Stimulated activated naive CD8-positive, alpha-beta T cell treated with anti-CD3 and anti-CD28 coated beads, Interleukin-15, Interleukin-2, amounts not matched to agents 100 U/mL and 50 U/mL, for 24 hours (primary cell): ENCODE measurements at places on chromosomes 6 and 20.

DNA sequence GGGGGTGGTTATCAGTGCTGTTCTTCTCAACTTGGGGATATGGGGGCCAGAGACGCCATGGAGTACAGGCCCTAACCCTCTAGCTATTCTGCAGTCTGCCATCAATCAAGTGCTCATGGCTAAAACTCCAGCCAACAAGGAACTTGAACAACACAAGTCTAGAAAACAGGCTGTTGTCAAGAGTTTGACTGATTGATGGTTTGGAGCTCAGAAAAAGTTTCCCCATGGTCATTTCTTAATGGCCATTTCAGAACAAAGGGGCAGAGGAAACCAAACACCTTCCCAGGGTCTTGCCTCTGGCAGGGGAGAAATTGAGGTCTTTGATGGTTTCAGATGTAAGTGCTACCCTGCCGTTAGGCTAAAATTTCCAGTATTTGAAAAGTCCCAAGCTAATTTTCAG is 15.1 kb downstream of the PCK1 start:
- no peak for DNase-seq

DNA sequence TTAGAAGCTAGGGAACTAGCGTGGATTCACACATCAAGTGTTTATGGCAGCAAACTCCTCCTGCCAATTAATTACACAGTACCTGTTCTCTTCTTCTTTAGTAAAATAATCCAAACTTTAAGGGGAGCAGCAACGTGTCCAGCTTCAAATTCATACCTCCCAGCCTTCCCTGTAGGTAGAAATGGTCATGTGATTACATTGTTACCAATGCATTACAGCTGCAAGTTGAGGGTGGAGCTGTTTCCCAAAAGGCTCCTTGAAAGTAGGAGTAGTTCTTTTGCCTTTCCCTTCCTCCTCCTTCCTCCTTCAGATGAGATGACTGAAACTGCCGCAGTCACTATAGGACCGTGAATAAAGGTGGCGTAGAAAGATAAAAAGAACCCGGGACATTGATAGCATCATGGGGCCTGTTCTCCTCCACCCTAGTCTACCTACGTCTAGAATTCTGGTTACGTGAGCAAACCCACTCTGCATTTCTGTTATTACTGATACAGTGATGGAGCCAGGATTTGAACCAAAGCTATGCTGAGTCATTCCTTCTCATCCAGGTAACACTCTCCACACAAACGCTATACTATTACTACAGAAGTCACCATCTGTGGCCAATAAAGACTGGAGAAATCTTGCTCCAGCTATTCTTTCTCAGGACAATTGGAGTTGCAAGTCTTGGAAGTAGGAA is 18.2 kb downstream of the LINC00237 start:
- DNase-seq: no peak

GRCh38 chr6:68572525-68572924 is 62.6 kb upstream of the ADGRB3 start:
- DNase-seq: peak; percentile 3

GRCh38 chr20:33079259-33079658 is at the start of gene BPIFB4:
TSS of gene BPIFB4 (plus strand) at chr20:33079643. CDS start at chr20:33081527, 1,884 bp downstream.
- DNase-seq: no peak

- no peak for DNase-seq
These were observed 61.2 kb upstream of the BHLHE23 start for GRCh38 chr20:63067721-63068560.

DNA sequence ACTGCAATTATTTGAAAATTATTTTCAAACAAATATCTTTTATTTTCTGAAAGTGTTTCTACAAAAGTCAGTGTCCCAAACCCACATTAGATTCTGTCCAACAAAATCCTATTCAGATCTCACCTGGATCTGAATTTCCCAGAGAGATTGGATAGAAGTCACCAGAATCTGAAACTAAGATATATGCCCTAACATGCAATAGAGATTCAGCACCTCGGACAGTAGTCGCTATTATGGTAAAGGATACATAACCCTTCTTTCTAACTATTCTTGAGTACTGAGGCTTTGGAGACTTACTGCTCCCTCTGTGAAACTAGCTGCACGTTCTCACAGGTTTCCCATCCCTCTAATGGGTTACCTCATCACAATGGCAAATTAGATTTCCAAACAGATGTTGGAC is 151.4 kb downstream of the ID4 start:
- DNase-seq: no peak

GRCh38 chr6:39209360-39209811 is 19.9 kb downstream of the KCNK5 start:
- no peak for DNase-seq

DNA sequence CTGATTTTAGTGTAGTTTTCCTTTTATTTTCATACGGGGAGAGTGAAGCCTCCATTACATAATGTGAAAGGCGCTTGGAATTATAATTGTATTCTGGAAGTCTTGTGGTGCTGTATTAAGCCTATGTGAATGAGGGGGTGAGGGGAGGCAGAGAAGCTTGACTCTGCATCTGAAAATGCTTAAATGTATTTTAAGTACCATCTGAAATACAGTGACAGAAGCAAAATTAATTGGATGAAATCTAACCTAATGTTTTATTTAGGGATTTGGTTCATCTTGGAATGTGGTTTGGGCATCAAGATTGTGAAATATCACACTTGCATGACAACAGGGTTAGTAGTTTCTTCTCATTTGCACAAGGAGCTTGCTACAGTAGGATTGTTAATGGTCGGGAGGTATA is 41.2 kb downstream of the TMEM200A start:
- DNase-seq: no peak

DNA sequence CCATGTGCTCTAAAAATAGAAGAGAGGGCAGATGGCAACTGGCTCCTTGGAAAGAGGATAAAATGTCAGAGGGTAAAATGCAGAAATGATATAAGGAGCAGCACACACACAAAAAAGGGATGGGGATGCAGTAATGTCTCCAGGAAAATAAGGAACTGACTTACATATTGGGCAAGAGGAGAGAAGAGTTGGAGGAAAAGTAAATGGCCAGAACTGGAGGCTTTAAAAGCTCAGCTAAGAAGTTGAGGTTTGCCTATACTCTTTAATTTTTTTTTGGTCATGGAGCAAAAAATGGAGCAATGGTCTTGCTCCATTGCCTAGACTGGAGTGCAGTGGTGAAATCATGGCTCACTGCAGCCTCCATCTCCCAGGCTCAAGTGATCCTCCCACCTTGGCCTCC is 93.7 kb downstream of the SULF2 start:
- DNase-seq: no peak

- DNase-seq: no peak
These were observed 119.7 kb downstream of the MAP3K4 start for GRCh38 chr6:161111261-161111660.

GRCh38 chr6:28814032-28814976 is 109.5 kb downstream of the TRIM27 start:
- no peak for DNase-seq

DNA sequence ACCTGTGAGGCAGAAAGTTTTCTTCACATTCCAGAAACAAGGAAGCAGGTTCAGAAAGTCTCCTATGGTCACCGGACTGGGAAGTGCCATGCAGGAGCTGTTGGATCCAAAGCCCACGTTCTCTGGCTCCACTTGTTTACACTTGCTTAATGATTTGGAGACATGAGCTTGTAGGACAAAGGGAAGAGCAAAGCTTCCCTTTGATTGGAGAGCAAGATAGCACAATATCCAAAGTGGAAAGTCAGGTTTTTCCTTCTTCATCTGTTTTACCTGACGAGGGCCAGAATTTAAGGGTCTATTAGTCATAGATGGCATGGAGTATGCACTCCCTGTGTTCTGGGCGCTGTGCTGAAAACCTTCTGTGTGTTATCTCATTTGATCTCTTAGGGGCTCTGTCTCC is 81.2 kb downstream of the PDE7B start:
- no peak for DNase-seq
